Melanocyte of skin (primary cell): ENCODE measurements at places on chromosomes 4 and X. TPM values are rescaled to one million over a fixed set of nuclear protein-coding genes. Genes with fewer than 3 reads are reported as not detected.

SHOX gene
- not detected in 2 replicates for total RNA-seq

IL2 gene
- total RNA-seq = not detected in 2 replicates

OCRL gene
- 14.2 and 16.0 TPM in 2 replicates for total RNA-seq

TMEM154 gene
- total RNA-seq = 1.0 and 1.5 TPM in 2 replicates

C4orf36 gene
- total RNA-seq = 1.4 TPM in 1 of 2 replicates, not detected in the other

IBSP gene
- not detected in 2 replicates for total RNA-seq

CFI gene
- total RNA-seq = 0.33 TPM in 1 of 2 replicates, not detected in the other

IQSEC2 gene
- 3.5 and 4.3 TPM in 2 replicates for total RNA-seq

CXCR3 gene
- not detected in 2 replicates for total RNA-seq

IL15 gene
- total RNA-seq = 1.9 and 4.0 TPM in 2 replicates

OTUD5 gene
- total RNA-seq = 28.4 and 28.9 TPM in 2 replicates

RTL9 gene
- total RNA-seq = under 0.01 and 0.15 TPM in 2 replicates

XG gene
- total RNA-seq = under 0.01 TPM in 1 of 2 replicates, not detected in the other

CBLL2 gene
- not detected in 2 replicates for total RNA-seq

RBM3 gene
- 136 and 299 TPM in 2 replicates for total RNA-seq

ETDB gene
- not detected in 2 replicates for total RNA-seq

MED12 gene
- 29.6 and 42.6 TPM in 2 replicates for total RNA-seq

AFF2 gene
- under 0.01 TPM in 2 replicates for total RNA-seq

UBE2D3 gene
- 404 and 420 TPM in 2 replicates for total RNA-seq

OR13H1 gene
- not detected in 2 replicates for total RNA-seq

GAGE12E gene
- total RNA-seq = not detected in 2 replicates

CLNK gene
- not detected in 2 replicates for total RNA-seq

CTAG2 gene
- total RNA-seq = not detected in 2 replicates

EMCN gene
- not detected in 2 replicates for total RNA-seq

PAGE1 gene
- total RNA-seq = not detected in 2 replicates

TXK gene
- 0.34 and 0.36 TPM in 2 replicates for total RNA-seq

THAP9 gene
- total RNA-seq = 3.3 and 6.9 TPM in 2 replicates

CSAG3 gene
- not detected in 2 replicates for total RNA-seq

SPIN3 gene
- total RNA-seq = 4.8 and 10.9 TPM in 2 replicates

FTSJ1 gene
- total RNA-seq = 49.6 and 52.0 TPM in 2 replicates

UFSP2 gene
- total RNA-seq = 42.7 and 58.2 TPM in 2 replicates

USP27X gene
- 3.1 and 4.4 TPM in 2 replicates for total RNA-seq

TMEM33 gene
- total RNA-seq = 99.6 and 105 TPM in 2 replicates

TAF7L gene
- under 0.01 and 0.36 TPM in 2 replicates for total RNA-seq

ASMTL gene
- total RNA-seq = 8.9 and 16.4 TPM in 2 replicates

GAR1 gene
- 4.1 and 4.7 TPM in 2 replicates for total RNA-seq

PNCK gene
- 1.4 and 1.8 TPM in 2 replicates for total RNA-seq

FAM184B gene
- total RNA-seq = 0.69 and 2.5 TPM in 2 replicates

PAGE2B gene
- total RNA-seq = not detected in 2 replicates

NUDT10 gene
- 3.1 and 4.7 TPM in 2 replicates for total RNA-seq

SSX4 gene
- total RNA-seq = 0.36 TPM in 1 of 2 replicates, not detected in the other

TMEM47 gene
- 1.7 and 4.0 TPM in 2 replicates for total RNA-seq

ARMCX1 gene
- 81.0 and 81.6 TPM in 2 replicates for total RNA-seq

UCHL1 gene
- total RNA-seq = 214 and 278 TPM in 2 replicates

SCML2 gene
- 0.69 and 1.1 TPM in 2 replicates for total RNA-seq

PNMA6F gene
- total RNA-seq = not detected in 2 replicates
